ENCODE measurements at places on chromosomes 7 and 10.

DNA sequence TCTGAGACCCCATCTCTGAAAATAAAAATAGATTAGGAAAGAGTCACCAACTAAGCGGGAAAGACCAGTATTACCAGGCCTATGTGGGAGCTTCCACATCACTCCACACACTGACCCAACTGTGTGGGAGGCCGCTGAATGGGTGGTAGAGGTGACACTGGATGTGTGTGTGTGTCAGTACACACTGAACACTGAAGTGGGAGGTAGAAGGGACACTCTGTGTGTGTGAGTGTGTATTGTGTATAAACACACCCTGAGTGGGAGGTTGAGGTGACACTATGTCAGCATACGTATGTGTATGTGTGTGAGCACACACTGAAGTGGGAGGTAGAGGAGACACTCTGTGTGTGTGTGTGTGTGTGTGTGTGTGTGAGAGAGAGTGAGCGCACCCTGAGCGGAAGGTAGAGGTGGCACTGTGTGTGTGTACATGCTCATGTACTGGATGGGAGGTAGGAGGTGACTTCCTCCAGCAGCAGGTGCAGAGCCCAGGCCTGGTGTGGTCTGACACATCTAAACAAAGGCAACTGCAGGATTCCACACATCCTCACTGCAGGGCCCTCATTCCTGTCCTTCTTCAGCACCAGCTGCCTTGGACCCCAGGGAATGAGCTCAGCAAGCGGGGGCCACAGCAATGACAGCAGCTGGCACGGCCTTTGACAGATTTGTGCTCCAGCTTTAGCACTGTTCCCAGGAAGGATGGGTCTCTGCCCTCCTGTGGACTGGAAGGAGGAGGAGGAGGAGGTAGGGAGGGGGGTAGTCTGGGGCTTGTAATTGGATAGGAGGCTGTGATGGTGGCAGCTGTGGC lies 26.5 kb upstream of the RBM20 start:
- no peak for DNase-seq

GRCh38 chr10:102120142-102120990 lies at the start of gene LDB1:
Gene LDB1 (minus strand): TSS chr10:102120368. CDS start chr10:102120110, 258 bp downstream.
- peak; percentile 82 for DNase-seq

GRCh38 chr10:93751832-93752231 lies 5.9 kb upstream of the LGI1 start:
- no peak for DNase-seq

- no peak for DNase-seq
Observed at GRCh38 chr7:55249332-55249731, 115.8 kb upstream of the LANCL2 start.

DNA sequence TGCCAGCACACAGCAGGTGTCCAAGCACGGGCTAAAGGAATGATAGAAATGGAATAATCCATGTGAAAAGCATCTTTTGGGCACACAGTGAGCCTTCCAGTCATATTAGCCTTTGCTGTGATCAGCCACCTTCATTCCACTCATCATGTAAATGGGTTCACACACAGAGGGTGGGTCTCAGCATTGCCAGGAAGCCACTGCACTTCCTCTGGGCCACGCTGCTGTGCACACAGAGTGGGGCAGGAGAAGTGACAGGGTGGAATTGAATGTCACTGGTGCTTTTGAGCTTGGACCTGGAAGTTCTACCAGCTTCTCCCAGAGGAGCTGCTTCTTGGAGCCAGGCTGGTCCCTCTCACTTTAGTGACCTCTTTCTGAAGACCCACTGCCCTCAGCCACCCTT lies 203.5 kb downstream of the USP6NL start:
- DNase-seq = no peak

DNA sequence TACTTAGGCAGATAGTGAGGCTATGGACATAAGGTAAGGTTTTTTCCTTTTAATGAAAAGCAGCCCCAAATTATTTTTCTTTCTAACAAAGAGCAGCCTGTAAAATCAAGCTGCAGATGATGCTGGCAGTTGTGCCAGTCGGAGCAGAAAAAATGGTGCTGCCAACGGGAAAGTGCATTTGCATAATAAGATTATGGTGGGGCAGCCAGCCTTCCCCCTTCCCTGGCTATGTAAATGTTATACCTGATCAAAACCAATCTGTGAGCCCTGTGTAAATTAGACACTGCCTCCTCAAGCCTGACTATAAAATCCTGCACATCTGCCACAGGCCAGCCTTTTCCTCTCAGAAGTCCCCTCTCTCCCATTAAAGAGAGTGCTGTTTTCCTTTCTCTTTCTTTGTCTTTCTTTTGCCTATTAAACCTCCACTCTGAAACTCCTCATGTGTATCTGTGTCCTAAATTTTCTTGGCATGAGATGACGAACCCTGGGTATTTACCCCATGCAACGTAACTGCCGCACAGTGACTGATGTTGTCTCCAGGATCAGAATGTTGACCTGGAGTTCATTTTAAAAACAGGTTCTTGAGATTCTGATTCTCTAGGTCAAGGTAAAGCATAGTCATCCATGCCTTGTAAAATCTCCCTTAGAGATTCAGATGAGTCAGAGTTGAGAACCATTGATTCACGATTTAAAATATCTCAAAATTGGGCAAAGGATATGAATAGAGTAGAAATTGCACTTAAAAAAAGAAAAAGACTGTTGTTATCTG lies 167.3 kb upstream of the C1GALT1 start:
- no peak for DNase-seq

DNA sequence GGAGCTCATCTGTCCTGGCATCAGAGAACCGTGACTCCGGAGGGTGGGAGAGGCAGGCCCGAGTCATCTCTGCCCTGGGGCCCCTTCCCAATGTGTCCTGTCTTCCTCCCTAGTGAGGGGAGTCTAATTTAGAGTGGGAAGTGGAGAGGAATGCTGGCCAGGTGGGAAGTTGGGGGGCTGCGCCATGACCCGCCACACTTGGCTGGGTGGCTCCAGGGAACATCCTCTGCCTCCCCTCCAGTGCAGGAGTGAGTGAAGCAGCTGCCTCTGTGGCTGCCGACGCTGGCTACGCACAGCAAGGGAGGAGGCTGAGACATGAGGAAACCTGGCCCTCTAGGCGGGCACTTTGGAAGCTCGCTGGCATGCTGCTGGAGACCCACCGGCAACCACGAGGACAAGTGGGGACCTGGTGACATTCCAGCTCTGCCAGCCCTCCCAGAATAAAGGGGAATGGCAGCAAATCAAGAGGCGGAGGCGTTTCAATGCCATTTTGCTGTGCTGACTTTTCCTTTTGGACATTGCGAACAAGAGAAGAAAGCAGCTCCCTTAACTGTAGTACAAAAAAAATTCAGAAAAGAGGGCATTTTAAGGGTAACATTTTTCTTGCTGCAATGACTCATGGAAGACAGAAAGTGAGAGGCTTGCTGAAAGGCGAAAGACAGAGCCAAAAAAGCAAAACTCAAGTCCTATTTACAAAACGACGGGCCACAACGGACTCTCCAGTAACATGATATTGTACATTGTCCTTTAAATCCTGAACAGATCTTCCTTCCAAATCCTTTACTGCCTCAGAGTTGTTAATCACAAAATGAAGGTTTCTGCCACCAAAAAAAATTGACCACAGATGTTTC lies 121.2 kb upstream of the PITRM1 start:
- no peak for DNase-seq

DNA sequence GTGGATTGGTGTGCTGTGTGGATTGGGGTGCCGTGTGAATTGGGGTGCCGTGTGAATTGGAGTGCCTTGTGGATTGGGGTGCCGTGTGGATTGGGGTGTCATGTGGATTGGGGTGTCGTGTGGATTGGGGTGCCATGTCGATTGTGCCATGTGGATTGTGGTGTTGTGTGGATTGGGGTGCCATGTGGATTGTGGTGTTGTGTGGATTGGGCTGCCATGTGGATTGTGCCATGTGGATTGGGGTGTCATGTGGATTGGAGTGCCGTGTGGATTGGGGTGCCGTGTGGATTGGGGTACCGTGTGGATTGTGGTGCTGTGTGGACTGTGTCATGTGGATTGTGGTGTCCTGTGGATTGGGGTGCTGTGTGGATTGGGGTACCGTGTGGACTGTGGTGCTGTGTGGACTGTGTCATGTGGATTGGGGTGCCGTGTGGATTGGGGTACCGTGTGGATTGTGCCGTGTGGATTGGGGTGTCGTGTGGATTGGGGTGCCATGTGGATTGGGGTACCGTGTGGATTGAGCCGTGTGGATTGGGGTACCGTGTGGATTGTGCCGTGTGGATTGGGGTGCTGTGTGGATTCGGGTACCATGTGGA lies 120.6 kb upstream of the NPS start:
- DNase-seq = no peak

- no peak for DNase-seq
Observed at GRCh38 chr10:63373176-63373575, 92.6 kb downstream of the JMJD1C start.

GRCh38 chr7:29139191-29139590 lies 7.1 kb downstream of the CPVL start:
- no peak for DNase-seq

DNA sequence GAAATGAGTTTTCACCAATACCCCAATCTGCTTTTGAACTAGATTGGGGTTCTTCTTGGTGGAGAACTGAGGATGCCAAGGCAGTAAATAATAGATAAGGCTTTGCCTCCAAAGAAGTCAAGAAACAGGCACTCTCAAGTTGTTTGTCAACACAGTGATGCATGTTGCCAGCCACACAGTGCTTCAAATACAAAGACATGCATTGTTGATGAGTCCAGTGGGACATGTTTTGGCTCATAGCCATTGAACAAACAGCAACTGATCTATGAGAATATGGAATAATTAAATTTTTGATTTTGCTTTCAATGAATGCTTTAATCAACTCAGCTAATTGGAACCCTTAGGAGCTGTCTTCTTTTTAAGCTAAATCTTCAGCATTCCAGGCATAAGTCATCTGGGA lies 346.4 kb downstream of the THSD7A start:
- DNase-seq = no peak

DNA sequence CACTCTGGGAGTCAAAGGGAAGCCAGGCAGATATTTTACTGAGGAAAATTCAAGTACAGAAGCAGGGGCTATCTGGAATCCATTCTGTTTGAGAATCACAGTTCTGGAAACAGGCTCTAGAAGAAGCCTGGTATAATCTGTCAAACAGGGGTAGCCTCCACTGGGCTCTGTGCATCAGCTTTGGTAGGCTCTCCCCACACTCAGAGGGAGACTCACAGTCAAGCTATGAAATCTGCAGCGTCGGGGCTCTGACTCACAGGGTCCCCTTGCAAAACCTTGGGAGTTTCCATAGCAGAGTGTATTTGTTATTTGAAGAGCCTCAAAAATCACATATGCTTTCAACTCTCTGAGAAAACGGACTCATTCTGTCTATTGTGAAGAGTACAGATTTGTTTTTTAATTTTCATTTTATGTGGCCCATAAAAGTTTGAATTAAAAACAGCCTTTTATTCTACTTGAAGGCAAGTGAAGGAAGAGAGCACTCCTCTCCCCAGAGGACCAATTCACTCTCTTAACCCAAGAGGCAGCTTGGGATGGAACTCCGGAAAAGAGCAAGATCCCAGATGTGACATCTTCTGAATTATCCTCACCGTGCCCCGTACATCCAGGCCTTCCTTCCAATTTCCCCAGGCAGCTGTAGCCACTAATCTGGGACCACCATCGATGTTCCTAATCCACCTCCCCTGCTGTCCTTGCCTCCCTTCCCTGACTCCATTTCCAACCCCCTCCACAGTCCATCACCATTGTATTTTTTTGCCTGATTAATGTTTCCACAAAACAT lies 590.9 kb upstream of the MGMT start:
- DNase-seq = no peak

- no peak for DNase-seq
Observed at GRCh38 chr7:44288381-44288685, 37.1 kb downstream of the CAMK2B start.

DNA sequence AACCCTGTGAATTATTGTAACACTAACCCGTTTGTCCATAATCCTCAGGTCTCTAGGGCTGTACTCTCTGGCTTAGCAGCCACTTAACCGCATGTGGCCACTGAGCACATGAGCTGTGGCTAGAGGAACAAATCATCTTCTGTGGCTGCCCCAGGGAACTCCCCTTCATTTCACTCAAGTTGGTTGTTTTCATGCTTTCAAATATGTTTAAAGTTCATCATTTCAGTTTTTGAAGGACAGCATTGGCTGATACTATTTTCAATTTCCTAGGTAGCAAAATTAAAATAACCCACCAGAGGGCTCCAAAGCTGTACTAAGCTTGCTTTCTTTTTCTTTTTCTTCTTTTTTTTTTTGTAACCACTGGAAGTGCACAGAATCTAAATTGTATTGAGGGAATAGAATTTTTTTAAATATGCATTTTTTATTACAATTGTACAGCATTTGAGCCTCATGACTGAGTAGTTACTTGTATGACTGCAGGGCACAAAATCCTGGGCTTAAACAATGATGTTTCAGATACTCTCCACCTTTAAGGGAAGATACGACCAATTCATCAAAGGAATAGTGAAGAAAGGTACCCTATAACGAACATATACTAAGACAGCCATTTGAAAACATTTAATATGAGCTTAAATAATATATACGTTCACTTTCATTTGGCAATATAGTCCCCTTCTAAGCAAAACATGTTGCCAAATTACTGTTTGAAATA lies 38.6 kb downstream of the MRC1 start:
- DNase-seq = no peak

DNA sequence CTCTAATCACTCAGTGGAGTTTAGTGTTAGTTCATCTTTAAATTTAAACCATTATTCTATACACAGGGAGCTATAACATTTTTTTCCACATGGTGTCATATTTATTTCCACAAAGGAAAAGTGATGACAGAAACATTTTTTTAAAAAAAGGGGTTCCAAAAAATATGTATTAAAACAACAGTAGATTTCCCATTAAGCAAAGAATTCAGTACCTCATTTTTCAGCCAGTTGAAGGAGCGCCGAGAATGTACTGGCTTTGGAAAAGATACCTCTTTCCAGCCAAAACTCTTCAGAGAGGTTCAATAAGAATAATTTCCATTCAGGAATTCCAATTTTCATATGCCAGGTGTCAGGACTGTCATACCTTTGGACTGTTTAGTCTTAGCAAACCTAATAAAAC lies 250.5 kb upstream of the MEOX2 start:
- no peak for DNase-seq

- no peak for DNase-seq
Observed at GRCh38 chr7:11135573-11135972, 161.9 kb downstream of the PHF14 start.

- DNase-seq = no peak
Observed at GRCh38 chr7:17371671-17372524, 73.4 kb downstream of the AHR start.

- DNase-seq = peak; percentile 13
Observed at GRCh38 chr7:36084485-36085091, 68.5 kb upstream of the EEPD1 start.

DNA sequence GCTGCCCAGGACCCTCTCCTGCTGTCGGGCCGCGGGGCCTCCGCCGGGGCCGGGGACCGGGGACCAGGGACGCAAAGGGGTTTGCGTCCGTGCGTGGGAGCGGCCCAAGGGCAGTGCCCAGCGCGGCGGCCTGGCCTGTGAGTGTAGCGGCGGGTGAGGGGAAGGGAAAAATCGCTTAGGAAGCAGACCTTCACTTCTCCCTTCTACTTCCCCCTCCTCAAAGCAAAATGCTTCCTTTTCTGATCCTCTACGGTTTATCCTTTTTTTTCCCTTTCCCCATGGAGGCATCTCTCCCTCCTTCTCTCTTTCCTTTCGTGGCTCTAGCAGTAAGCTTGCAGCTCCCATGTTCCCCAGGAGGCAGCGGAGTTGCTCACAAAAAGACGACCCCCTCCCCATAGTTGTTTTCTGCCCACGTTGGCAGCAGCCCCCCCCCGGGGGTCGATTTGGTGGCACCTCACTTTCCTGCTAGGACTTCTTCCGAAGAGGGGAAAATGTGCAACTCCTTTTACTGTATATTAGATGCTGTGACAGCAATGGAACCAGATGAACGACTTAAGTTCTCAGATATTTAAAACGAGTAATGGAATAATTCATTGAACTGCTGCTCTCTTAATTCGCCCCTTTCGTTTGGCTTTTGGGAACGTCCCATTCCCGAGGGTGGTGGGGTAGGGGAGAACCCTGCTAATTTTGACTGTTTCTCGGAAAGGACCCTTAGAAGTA lies 724 bp downstream of the CAPZA2 start:
- no peak for DNase-seq
